ENCODE measurements at places on chromosomes 13 and 19. TPM values are rescaled to one million over a fixed set of nuclear protein-coding genes. Genes with fewer than 3 reads are reported as not detected.

DNA sequence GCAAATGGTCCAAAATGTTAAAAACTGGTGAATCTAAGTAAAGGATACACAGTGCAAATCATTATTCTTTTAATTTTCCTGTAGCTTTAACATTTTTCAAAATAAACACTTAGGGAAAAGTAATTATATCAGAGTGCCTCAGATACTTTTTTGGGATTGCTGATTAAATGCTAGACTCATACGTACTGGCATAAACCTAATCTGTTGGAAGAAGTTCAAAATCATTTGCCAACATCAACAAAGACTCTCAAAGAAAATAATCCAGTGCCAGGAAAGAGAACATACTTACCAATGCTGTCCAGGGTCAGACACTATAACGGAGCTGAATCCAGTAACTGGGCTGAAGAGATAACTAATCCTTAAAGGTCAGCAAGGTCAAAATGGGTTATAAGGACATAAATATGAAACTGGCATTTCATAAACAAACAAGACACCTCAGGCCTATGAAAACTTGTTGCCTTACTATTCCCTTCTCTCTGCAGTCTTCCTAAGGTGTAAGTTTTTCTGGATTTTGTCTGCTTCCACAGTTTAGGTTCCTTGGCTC is 3.3 kb upstream of the ZNF420 start:
- no peak for DNase-seq

- peak; percentile 82 for DNase-seq
Measured at GRCh38 chr13:99436686-99437416, 64.4 kb upstream of the TM9SF2 start.

GRCh38 chr19:40312533-40312932 is 27.4 kb upstream of the AKT2 start:
- DNase-seq: no peak

DNA sequence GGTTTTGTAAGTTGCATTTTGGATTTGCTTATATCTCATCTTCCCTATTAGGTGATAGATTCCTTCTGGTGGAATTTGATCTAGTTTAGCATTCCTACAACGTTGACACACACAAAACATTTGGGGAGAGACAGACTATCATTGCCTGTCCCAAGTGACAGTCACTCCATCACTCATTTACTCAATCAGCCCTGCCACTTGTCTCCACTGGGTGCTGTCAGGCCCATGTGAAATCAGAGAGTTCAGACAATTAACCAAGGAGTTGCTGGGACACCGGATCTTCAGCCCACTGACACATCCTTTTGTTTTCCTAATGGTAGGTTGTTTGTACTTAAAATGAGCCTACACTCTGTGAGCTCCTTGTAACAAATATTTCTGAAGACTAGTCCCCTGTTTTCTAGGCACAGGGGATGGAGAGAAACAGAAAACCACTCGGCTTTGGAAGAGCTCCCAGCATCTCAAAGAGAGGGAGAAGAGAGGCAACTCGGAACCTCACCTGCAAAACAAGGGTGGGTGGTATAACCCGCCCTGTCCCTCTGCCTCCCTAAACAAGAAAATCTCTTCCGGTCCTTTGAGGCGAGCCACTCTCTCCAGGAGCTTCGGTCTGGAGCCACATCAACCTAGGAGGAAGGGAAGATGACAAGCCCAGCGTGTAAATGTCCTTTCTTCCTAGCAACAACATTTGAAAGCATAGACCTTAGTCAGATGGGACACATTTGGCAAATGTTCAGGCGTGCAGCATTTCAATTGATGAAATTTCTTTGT is 440.9 kb upstream of the KLF12 start:
- no peak for DNase-seq

- peak; percentile 57 for DNase-seq
Measured at GRCh38 chr19:5091018-5091683, 122.2 kb downstream of the KDM4B start.

DNA sequence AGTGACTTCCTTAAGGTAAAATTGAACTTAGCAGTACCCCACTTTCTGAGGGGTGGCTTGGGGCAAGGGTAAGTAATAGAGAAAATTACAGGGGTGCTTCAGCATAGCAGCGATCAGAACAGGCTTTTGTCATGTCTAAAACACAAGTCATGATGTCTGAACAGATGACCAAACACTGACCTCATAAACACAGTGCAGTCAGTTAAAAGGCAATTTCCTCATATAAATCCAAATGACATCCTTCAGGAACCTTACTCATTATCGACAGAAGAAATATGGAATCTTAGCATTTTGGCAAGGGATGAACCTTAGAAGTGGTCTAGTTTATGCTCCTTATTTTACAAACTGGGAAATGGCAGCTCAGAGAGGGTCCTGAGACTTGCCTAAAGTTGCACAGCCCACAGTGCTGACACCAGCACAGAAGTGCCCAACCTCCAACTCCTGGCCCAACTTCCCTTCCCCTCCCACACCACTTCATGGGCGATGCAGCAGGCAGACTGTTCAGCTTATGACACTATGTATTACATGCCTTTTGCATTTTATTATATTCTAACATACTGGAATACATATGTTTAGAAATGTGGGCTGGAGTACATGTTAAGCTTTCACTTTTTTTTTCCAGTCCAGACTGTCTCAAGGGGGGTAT is 3.6 kb downstream of the GJA3 start:
- no peak for DNase-seq

DNA sequence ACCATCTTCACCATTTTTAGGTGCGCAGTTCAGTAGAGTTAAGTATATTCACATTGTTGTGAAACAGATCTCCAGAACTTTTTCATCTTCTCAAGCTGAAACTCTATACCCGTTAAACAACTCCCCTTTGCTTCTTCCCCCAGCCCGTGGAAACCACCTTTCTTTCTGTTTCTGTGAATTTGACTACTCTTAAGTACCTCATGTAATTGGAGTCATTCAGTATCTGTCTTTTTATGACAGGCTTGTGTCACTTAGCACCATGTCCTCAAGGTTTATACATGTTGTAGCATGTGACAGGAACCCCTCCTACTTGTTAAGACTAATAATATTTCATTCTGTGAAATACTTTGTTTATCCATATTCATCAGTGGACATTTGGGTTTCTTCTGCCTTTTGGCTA is 52.8 kb downstream of the TNFRSF19 start:
- DNase-seq: no peak

GRCh38 chr19:16825312-16826052 is 3.7 kb upstream of the SIN3B start:
- peak; percentile 36 for DNase-seq

- peak; percentile 57 for DNase-seq
Measured at GRCh38 chr13:80083853-80084676, 256.9 kb downstream of the SPRY2 start.

- DNase-seq: no peak
Measured at GRCh38 chr13:20390526-20391175, 135.0 kb downstream of the CRYL1 start.

DNA sequence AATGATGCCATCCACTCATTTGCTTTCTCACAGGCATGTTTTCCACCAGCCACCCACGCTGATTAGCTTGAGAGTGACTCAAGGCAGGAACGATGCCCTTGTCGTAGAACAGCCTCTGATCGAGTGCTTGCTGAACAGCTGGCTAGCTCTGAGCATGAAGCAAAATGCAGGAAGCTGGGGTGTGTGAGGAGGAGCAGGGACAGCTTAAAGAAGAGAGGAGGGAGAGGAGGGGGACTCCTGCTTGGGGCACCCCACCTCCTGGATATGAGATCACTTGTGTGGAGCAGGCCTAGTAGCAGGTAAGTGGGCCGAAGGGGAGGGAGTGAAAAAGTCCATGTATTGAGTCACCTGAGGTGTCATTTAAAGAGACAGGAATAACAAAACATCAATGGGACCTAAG is 48.8 kb downstream of the IRS2 start:
- DNase-seq: no peak

GRCh38 chr19:7887408-7888144 is 734 bp upstream of the LRRC8E start:
- DNase-seq: no peak

- DNase-seq: peak; percentile 13
Measured at GRCh38 chr13:49938314-49938713, 2.2 kb upstream of the SPRYD7 start.

- no peak for DNase-seq
Measured at GRCh38 chr19:31313291-31314030, 35.8 kb downstream of the TSHZ3 start.

DNA sequence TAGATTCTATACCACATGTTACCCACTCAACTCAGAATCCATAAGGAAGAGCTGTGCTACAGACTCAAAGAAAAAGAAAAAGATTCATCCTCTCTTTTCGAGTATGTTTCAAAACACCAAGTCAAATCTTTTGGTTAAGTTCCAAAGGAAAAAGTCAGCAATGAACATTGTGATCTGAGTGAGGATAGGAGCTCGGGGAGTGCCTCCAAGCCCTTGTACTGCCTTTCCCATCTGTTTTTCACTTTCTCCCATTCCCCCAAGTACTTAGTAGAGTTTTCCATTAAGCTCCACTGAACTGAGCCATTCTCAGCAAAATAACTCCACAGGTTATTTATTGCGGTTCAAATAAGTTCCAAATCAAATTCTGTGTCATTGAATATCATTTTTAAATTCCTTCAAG is 47.7 kb upstream of the MAB21L1 start:
- no peak for DNase-seq

- DNase-seq: peak; percentile 9
Measured at GRCh38 chr13:93709506-93710244, 483.1 kb downstream of the GPC6 start.

DNA sequence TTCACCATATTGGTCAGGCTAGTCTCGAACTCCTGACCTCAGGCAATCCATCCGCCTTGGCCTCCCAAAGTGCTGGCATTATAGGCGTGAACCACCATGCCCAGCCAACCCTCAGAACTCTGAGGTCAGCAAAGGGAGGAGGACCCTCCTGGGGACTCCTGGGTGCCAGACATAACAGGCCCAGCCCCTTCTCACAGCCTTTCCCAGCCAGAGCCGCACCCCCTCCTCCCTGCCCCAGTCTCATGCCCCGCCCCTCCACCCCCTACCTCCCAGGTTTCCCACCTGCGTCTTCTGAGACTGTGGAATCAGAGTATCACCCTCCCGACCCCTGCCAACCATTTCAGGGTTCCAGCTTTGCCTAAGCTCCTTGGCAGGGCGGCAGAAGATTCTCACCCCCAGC is 5.2 kb downstream of the IGLON5 start:
- DNase-seq: no peak

DNA sequence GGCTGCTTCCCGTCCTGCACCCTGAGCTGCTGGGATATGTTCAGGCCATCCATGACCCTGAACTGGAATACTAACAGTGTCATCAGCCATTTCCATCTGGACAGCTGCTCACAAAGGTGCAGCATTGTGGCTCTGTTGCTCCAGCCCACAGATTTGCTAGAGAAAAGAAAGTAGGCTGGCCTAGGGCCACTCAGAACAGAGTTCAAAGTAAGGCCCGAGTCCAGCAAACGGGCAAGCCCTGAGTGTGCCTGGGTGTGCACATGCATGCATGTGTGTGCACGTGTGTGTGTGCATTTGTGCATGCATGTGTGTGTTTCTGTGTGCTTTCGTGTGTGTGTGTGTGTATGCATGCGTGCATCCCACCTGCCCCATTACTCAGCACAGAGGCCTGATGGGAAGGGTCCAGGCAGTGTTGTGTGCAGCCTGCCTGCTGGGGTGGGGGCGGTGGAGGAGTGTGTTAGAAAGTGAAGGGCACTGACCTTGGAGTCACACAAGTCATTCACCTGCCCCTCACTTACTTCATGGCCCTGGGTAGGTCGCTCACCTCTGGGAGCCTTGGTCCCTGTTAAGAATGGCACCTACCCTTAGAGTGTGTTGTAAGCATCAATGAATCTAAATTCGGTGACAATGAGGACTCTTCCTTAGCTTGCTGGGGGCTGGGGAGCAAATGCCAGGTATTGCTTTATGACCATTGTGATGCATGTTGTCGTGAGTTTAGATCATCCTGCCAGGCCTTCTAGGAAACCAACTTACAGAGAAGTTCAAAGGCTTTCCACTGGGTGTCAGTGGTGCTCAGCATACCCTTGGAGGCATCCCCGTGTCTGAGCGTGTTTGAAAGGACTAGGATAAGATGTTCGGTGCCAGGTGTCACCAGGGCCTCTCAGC is 53.2 kb downstream of the GPR12 start:
- DNase-seq: peak; percentile 50

GRCh38 chr19:16886305-16886880 is 2.4 kb upstream of the F2RL3 start:
- DNase-seq: peak; percentile 45

GRCh38 chr19:46696052-46696451 is 20.9 kb downstream of the PRKD2 start:
- no peak for DNase-seq

- no peak for DNase-seq
Measured at GRCh38 chr19:19421299-19421696, 15.8 kb downstream of the GATAD2A start.

DNA sequence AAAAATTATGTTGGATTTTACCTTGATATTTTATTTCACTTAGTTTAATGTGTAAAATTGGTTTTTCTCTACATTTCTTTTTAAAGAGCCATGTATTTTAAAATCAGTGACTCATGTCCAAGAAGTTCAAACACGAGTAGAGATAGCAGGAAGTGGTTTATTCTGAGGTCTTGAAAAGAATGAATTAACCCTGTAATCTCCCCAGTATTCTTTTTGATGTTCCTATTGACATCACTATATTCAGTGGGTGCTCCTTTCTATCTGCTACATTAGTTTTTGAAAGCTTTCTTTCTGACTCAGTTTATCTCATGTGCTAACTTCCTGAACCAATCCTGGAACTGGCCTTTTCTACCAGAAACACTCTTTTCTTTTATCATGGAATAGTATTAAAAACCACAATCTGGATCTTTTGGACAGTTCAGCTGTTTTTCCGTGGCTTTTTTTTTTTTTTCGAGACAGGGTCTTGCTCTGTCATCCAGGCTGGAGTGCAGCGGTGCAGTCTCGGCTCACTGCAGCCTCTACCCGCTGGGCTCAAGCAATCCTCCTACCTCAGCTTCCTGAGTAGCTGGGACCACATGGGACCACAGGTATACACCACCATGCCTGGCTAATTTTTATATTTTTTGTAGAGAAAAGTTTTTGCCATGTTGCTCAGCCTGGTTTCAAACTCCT is 114.9 kb downstream of the PCCA start:
- no peak for DNase-seq

GRCh38 chr19:2413629-2414028 is 13.8 kb downstream of the TIMM13 start:
- no peak for DNase-seq

- DNase-seq: no peak
Measured at GRCh38 chr13:35961002-35961401, 170.2 kb downstream of the DCLK1 start.

The PBX4 gene
- total RNA-seq: 8.3 TPM

The IGFL4 gene
- not detected for total RNA-seq

The OR10H1 gene
- not detected for total RNA-seq

The KANK2 gene
- 129 TPM for total RNA-seq

The NLRP9 gene
- total RNA-seq: not detected

The PNMA8A gene
- total RNA-seq: 8.4 TPM

The CD37 gene
- total RNA-seq: 65.1 TPM

The FPR3 gene
- 19.1 TPM for total RNA-seq

Measured in lung (tissue), 17 donors.